ENCODE measurements at places on chromosomes 7 and 10.

DNA sequence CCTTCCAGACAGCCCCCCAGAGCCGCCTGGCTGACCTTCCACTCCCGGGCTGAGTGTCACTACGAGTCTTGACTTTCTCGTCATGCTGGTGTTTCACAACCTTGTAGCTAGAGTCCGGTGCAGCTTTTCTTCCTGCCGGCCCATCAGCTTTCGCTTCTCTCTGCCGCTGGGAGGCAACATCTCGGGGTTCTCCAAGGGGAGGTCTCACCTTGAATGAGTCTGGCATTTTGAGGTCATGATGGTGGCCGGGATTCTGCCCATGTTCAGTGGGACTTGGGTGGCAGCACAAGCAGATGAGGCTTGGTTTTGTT lies 285.2 kb downstream of the CAMK1D start:
- DNase-seq = no peak

DNA sequence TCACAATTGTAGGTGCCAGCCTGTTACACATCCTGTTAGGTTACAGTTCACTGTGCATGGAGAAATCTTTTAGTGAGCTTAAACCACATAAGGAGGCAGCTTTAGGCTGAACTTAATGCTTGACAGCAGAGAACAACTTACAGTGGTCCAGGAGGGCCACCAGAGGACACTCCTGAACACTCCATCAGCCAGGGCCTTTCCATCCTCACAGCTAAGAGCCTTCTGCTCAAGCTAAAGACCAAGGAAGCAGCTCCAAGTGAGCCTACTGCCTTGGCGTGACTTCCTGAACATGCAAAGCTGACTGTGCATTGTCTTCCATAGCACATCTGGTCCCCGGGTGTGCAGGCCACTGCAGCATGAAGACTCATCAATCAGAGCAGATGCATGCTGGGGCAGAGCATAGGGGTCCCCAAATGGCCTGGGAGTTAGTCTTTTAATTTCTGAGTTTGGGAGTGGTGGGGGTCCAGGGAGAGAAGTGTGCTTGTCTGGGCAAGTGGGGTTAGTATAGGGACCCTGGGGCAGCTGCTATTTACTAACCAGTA lies 105.0 kb downstream of the ZNF248 start:
- no peak for DNase-seq

GRCh38 chr10:75103881-75104686 lies 7.4 kb upstream of the SAMD8 start:
- DNase-seq = no peak

GRCh38 chr7:118858651-118859149 lies 634.2 kb downstream of the ANKRD7 start:
- no peak for DNase-seq

DNA sequence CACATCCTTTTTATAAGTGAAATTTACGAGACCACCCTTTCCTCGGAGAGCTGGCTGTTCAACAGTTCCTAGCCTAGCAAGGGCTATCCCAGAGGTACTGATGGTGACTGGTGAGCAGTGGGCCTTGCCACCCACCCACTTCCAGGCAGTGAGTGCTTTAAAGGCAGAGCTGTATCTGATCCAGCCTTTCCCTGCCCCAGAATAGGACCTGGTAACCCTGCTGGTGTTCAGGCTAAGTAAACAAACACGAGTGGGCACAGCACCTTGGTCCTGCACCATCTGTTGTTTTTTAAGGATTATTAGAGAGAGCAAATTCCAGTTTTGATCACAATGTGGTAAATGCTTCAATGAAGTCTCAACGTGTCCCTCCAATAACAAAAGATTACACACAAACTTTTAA lies 75.7 kb downstream of the COBL start:
- no peak for DNase-seq

- no peak for DNase-seq
Observed at GRCh38 chr7:3998060-3998459, 684.0 kb upstream of the FOXK1 start.

All from fibroblast of lung (primary cell).